ENCODE measurements at places on chromosomes 7 and 10. TPM values are rescaled to one million over a fixed set of nuclear protein-coding genes. Genes with fewer than 3 reads are reported as not detected.
A peak's percentile ranks its signal among the peaks of the same experiment; 100 is the strongest.

- no peak overlapping the region for H3K4me3 ChIP-seq
- no peak for DNase-seq
- H3K27me3 ChIP-seq = peaks cover 38% of the 10 kb centered on the region
- H3K27ac ChIP-seq = no peak overlapping the region
Observed at GRCh38 chr7:100893318-100893895, 2.3 kb downstream of the ACHE start.

DNA sequence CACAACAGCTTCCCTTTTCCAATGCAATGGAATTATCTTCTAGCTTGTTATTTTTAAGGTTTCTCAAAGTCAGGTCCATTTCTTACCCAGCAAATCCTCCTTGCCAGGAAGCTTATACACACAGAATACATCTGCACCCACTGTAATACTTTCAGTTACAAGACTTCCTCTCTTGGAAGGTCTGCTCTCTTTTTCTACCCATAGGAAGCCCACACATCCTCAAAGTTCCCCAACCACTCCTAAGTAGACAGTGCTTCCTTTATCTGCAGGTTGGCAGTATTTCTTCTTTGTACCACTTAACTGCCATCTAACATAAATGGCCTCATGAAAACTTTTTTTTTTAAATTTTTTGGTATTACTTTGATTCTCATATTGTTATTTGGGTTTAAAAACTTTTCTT lies 155.6 kb downstream of the TAX1BP1 start:
- H3K36me3 ChIP-seq = peaks cover 9% of the 10 kb centered on the region
- peaks cover 24% of the 10 kb centered on the region for H3K4me1 ChIP-seq
- no peak for DNase-seq
- no peaks in the 10 kb centered on the region for H3K27me3 ChIP-seq
- no peak overlapping the region for H3K4me3 ChIP-seq

DNA sequence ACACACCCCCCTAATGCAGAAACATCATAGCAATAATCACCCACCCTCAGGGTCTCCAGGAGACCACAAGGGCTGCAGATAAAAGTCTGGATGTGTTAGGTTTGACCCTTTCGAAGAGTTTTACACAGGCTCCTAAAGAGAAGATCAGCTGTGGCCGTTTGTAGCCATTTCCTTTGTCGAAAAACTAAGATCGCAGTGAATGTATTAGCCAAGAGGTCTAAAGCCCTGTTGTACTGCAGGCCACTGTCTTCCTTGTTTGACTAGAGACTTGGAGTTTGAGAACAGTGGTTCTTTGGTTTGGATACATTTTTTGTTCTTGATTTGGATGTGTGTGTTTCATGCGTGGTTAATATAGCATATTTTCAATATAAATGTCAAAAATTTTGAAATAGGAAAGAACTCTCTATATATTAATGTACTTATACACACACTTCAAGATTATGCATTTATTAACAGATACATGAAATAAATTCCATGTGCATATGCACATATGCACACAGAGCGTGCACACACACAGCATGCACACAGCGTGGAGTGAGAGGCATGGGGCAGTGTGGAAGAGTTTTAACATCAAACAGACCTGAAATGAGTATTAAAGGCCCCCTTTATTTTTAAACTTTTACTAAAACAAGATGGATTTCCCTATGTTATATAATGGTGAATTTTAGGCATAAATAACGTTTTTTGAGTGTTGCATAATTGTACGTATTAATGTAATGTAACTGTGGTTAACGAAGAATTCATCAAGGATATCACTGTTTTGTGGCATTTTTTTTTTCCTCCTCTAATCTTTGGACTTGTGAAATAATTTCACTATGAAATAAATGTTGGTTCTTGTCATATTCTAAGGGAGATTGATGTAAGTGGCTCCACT lies 2.2 kb downstream of the IKZF1 start:
- H3K27ac ChIP-seq = no peak overlapping the region
- H3K4me3 ChIP-seq = peak overlapping the region; percentile 99
- peaks cover 44% of the 10 kb centered on the region for H3K4me1 ChIP-seq

DNA sequence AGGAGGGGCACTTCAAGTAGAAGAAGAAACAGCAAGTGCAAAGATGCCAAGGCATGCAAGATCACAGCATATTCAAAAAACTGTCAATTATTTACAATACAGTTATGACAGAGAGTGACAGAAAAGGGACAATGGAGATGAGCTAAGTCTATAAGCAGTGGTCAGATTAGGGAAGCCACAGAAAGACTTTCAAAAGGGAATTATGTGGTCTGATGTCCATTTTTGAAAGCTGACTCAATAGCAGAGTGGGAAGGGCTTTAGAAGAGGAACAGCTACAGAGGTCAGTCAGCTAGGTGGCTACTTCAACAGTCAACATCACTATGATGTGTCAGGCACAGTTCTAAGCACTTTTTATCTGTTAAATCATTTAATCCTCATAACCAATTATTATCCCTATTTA lies 45.2 kb upstream of the SPOCK2 start:
- H3K4me1 ChIP-seq = peaks cover 26% of the 10 kb centered on the region
- no peaks in the 10 kb centered on the region for H3K36me3 ChIP-seq
- H3K27ac ChIP-seq = peak overlapping the region; percentile 87
- no peak for DNase-seq
- no peaks in the 10 kb centered on the region for H3K27me3 ChIP-seq

DNA sequence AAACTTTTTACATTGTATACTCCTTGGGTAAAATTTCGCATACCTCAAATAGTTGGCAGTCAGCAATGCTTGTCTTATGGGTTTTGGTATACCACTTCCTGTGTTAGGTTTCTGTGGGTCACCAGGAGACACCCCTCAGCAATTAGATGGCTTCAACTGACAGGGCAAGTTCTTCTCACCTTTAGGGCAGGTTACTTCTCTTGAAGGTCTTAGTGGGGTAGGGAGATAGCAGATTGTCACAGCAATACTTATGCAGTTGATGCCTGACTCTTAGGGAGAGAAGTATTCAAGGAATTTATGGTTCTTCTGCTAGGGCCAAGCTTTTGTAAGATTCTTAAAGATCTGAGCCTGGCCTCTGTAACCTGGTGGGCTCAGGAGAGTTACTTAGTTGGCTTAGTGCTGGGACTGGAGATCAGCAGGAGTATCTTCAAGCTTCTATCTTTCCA lies 42.9 kb downstream of the MKLN1 start:
- DNase-seq = no peak
- no peak overlapping the region for H3K4me3 ChIP-seq
- no peaks in the 10 kb centered on the region for H3K27me3 ChIP-seq
- H3K36me3 ChIP-seq = no peaks in the 10 kb centered on the region
- H3K27ac ChIP-seq = no peak overlapping the region

GRCh38 chr7:11613292-11613930 lies 218.6 kb downstream of the THSD7A start:
- no peaks in the 10 kb centered on the region for H3K36me3 ChIP-seq
- no peaks in the 10 kb centered on the region for H3K4me1 ChIP-seq
- no peak overlapping the region for H3K4me3 ChIP-seq
- H3K27me3 ChIP-seq = no peaks in the 10 kb centered on the region
- no peak for DNase-seq

DNA sequence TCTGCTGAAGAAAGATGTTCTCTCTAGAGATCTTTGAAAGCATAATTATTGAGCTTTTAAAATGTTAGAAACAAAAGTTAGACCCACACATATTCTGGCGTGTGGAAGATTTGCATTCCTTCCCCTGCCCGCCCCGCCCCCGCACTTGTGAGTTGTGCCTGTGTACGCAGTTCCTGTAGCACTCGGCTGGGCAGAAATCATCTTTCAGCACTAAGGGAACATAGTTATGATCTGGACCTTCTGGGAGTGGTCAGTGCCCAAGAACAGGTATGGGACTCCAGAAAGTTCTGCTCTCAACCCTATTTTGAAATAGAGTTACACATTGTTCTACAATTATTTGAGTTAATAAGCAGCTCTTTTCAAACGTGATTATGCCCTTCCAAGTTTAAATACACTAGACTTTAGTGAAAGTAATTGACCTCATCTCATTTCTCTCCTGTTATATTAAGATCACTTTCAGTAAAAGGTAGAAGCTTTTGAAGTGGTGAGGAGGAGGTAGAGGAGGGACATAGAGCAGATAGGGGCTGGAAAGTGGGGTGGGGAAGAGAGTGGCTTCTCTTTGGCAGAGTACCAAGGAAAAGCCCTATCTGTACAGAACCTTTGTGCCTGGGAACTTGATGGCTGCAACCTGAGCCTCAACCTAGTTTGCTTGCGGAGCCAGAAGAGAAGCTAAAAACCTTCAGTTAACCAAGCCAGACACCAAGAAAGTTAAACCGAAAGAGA lies 5.7 kb downstream of the BLVRA start:
- DNase-seq = no peak
- H3K36me3 ChIP-seq = no peaks in the 10 kb centered on the region
- H3K4me1 ChIP-seq = peaks cover 35% of the 10 kb centered on the region
- peak overlapping the region; percentile 76 for H3K27ac ChIP-seq
- peak overlapping the region; percentile 56 for H3K4me3 ChIP-seq

- peaks cover 11% of the 10 kb centered on the region for H3K4me1 ChIP-seq
- no peak overlapping the region for H3K27ac ChIP-seq
- no peak overlapping the region for H3K4me3 ChIP-seq
- H3K27me3 ChIP-seq = peaks cover 41% of the 10 kb centered on the region
Observed at GRCh38 chr10:6713716-6714115, 133.6 kb upstream of the PRKCQ start.

GRCh38 chr10:128612195-128612594 lies 486.0 kb upstream of the MKI67 start:
- H3K36me3 ChIP-seq = no peaks in the 10 kb centered on the region
- no peak for DNase-seq
- H3K4me1 ChIP-seq = no peaks in the 10 kb centered on the region
- H3K27ac ChIP-seq = no peak overlapping the region

GRCh38 chr7:31019509-31019908 lies 32.6 kb upstream of the ADCYAP1R1 start:
- peaks cover 47% of the 10 kb centered on the region for H3K4me1 ChIP-seq
- H3K36me3 ChIP-seq = no peaks in the 10 kb centered on the region

- H3K4me3 ChIP-seq = no peak overlapping the region
- H3K36me3 ChIP-seq = no peaks in the 10 kb centered on the region
Observed at GRCh38 chr7:145643981-145644380, 472.6 kb upstream of the CNTNAP2 start.

GRCh38 chr7:155490697-155491628 lies 33.0 kb downstream of the EN2 start:
- peak overlapping the region; percentile 72 for H3K4me3 ChIP-seq
- peaks cover 9% of the 10 kb centered on the region for H3K4me1 ChIP-seq
- H3K36me3 ChIP-seq = peaks cover 8% of the 10 kb centered on the region
- peaks cover 45% of the 10 kb centered on the region for H3K27me3 ChIP-seq
- H3K27ac ChIP-seq = peak overlapping the region; percentile 1
- no peak for DNase-seq

- no peak overlapping the region for H3K27ac ChIP-seq
- no peak for DNase-seq
- peaks cover 6% of the 10 kb centered on the region for H3K4me1 ChIP-seq
- H3K36me3 ChIP-seq = peaks cover 2% of the 10 kb centered on the region
- no peak overlapping the region for H3K4me3 ChIP-seq
Observed at GRCh38 chr10:3924344-3924743, 139.3 kb upstream of the KLF6 start.

- no peaks in the 10 kb centered on the region for H3K4me1 ChIP-seq
- no peaks in the 10 kb centered on the region for H3K36me3 ChIP-seq
- no peak for DNase-seq
- no peak overlapping the region for H3K4me3 ChIP-seq
- H3K27me3 ChIP-seq = no peaks in the 10 kb centered on the region
- no peak overlapping the region for H3K27ac ChIP-seq
Observed at GRCh38 chr10:105266966-105267539, 626.0 kb downstream of the SORCS3 start.

The NAT16 gene
- not detected for total RNA-seq

The GUSB gene
- 48.2 TPM for total RNA-seq

The CRPPA gene
- total RNA-seq = 0.81 TPM

The HOXA6 gene
- not detected for total RNA-seq

The CLDN4 gene
- total RNA-seq = 0.17 TPM

The MACROH2A2 gene
- 4.9 TPM for total RNA-seq

The AKR1E2 gene
- total RNA-seq = 6.8 TPM

The SPDYE9 gene
- total RNA-seq = not detected

The AMPH gene
- not detected for total RNA-seq

The UNCX gene
- total RNA-seq = not detected

The CUZD1 gene
- total RNA-seq = 0.73 TPM

The ZNF33B gene
- 28.1 TPM for total RNA-seq

The VSTM4 gene
- not detected for total RNA-seq
